Smooth muscle cell of the coronary artery (primary cell): ENCODE measurements at places on chromosomes 2 and 18. TPM values are rescaled to one million over a fixed set of nuclear protein-coding genes. Genes with fewer than 3 reads are reported as not detected.

The DCDC2C gene
- not detected in 2 replicates for total RNA-seq

The GAL3ST2 gene
- total RNA-seq: 0.23 TPM in 1 of 2 replicates, not detected in the other

The PRLH gene
- not detected in 2 replicates for total RNA-seq

The MALL gene
- total RNA-seq: 6.1 and 10.2 TPM in 2 replicates

The PROKR1 gene
- total RNA-seq: not detected in 2 replicates

The REG1A gene
- not detected in 2 replicates for total RNA-seq

The PIEZO2 gene
- total RNA-seq: 2.1 and 5.3 TPM in 2 replicates

The INO80B gene
- 9.2 and 41.0 TPM in 2 replicates for total RNA-seq

The HOXD13 gene
- total RNA-seq: not detected in 2 replicates

The SIGLEC15 gene
- total RNA-seq: 0.23 and 1.4 TPM in 2 replicates
